Kidney capillary endothelial cell (primary cell): ENCODE measurements at places on chromosomes 1 and 21.

- no peak for DNase-seq
These were observed 27.9 kb downstream of the RBM11 start for GRCh38 chr21:14243874-14244273.

DNA sequence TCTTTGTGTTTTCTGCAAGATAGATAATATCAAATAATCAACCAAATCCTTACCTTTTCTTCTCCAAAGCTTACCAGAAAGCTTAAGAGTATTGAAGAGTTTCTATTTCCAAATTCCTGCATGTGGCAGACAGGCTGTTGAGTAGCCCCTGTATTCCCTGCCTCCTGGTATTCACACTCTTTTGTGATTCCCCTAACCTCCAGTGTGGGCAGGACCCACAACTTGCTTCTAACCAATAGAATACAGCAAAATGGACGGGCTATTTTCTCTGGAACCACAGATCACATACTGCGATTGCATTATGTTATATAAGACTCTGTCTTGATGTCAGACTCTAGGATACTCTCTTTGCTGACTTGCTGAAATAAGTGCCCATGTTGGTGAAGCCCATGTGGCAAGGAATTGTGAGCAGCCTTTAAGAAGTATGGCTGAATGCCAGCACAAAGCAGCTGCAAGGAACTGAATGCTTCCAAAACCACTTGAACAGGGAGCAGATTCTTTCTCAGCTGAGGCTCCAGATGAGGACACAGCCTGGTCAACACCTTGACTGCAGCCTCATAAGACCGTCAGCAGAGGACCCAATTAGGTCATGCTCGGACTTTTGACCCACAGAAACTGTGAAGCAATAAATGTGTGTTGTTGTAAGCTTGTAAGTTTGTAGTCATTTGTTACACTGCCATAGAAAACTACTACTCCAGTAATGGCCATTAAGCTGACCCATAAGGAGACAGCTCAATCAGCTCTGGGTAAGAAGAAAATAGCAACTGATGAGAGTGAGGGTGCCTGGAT, 47.9 kb upstream of the PLXNA2 start:
- DNase-seq, result no peak

DNA sequence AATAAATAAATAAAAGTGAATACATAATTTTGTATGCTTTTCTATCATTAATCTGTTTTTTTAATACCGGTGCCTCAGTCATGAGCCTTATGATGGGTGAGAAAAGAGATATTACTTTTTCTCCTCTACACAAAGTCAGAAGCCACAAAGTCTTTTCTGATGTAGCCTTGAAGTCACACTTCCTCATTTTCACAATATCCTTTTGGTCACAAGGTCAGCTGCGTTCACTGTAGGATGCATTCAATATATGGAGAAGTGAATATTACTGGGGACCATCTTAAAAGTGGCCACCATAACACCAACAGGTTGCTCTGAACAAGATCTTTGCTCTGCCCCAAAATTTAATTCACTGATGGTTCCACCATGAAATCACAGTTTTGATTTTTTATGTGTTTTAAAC, 83.3 kb upstream of the TNR start:
- no peak for DNase-seq

DNA sequence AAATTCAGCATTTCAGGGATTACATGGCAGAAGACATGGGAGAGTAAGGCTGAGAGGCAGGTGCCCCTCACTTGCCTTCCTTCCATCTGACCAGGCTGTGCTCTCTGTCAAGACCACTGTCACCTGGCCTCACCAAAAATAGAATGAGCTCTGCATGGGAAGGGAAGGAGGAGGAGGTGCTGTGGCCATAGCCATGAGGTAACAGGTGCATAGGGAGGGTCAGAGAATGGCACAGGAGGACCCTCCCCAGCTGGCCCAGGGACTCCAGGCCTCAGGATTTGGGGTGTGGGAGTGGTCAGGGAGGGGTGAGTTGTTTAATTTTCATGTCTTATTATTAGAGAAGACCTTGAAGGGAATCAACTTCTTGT, 192.3 kb downstream of the FCRL5 start:
- DNase-seq, result no peak

DNA sequence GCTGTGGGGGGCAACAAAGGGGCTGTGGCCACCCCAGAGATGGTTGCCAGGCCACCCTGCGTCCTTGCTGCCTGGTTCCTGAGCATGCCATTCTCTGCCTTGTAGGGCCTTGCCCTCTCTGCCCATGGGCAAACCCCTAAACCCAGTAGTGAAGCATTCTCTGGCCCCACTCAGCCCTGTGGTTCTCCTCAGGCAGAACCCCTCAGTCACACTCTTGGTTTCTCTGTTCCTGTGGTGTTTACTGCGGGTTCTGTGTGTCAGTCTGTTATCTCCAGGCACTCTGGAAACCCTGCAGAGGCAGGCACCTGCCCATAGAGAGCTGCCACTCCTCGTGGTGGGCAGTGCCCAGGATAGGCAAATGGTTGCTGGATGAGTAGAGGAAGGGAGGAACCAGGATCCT, 41.1 kb upstream of the IL19 start:
- no peak for DNase-seq

- DNase-seq, result no peak
These were observed 922 bp upstream of the FCRLB start for GRCh38 chr1:161720422-161720821.

GRCh38 chr1:237287876-237288521, 246.0 kb downstream of the RYR2 start:
- DNase-seq, result no peak

DNA sequence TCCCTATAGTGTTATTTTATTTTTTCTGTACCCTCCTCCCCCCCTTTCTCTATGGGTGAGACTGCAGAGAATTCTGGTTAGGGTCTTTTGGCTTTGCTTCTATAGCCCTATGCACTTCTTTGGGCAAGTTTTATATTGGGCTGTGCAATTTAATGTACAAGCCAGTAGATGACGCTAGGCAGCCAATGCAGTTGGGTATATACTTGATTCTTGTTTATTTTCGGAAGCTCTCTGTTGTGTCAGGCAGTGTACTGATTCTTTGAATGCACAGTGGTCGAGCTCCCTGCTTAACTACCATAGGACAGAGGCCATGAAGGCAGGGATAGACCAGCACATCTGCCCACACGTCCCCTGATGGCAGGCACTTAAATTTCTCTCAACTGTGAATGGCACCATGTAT, 34.1 kb upstream of the GPR52 start:
- DNase-seq, result peak; percentile 4

- DNase-seq, result no peak
These were observed 22.7 kb upstream of the EYA3 start for GRCh38 chr1:28111157-28111556.

GRCh38 chr1:205570796-205571537, 60.8 kb downstream of the ELK4 start:
- DNase-seq, result no peak

GRCh38 chr1:19925342-19926070, 2.1 kb upstream of the PLA2G2E start:
- DNase-seq, result no peak

DNA sequence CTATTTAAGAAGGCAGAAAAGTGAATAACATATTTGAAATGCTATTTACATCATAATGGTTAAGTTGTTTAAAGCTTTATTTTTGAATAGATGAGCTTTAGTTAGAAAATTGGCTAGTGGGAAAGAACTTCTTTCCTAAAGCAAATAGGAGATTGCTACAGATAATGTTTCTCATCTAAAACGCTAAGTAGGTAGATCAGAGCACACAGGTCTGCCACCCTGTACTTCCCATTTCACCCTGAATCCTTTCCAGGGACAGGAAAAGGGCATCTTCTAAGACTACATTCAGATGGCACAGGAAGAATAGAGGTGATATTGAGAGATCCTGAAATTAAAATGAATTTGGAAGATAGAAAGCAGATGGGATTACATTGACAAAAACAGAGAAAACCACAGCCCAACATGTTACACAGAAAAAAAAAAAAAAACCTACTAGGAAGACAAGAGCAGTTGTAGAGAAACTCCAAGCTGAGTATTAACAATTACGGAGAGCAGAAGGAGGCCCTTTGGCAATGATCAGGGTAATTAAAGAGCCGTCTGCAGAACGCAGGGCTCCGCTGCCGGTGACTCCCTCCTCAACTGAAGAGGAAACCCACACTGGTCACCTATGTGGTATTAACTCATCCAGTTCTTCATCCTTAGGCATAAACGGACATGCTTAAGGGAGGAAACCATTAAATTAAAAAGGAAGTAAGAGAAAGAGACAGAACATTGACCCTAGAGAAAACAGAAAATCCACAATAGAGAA, 53.6 kb upstream of the MAP10 start:
- no peak for DNase-seq

GRCh38 chr21:24852610-24853195, 754.6 kb downstream of the MRPL39 start:
- no peak for DNase-seq

DNA sequence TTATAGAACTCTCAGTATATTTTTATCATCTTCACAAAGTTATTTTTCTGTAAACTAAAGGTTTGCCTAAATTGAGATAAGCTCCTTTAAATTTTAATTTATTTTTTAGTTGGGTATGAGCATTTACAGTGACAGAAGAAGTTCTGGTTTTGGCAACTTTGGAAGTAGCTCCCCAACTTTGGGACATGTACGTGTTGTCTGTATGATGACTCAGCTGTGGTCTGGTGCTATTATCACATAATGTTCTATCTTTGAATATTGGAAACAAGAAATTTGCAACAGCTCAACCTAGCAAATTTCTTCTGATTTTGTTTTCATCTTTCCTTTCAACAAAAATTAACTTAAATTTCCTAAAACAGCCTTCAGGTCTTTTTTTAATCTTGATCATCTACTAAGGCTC, 46.6 kb upstream of the C1orf105 start:
- no peak for DNase-seq

GRCh38 chr1:228849011-228849541, 113.8 kb downstream of the RHOU start:
- DNase-seq, result no peak

- DNase-seq, result no peak
These were observed 213.5 kb upstream of the IRF2BP2 start for GRCh38 chr1:234823191-234824176.

DNA sequence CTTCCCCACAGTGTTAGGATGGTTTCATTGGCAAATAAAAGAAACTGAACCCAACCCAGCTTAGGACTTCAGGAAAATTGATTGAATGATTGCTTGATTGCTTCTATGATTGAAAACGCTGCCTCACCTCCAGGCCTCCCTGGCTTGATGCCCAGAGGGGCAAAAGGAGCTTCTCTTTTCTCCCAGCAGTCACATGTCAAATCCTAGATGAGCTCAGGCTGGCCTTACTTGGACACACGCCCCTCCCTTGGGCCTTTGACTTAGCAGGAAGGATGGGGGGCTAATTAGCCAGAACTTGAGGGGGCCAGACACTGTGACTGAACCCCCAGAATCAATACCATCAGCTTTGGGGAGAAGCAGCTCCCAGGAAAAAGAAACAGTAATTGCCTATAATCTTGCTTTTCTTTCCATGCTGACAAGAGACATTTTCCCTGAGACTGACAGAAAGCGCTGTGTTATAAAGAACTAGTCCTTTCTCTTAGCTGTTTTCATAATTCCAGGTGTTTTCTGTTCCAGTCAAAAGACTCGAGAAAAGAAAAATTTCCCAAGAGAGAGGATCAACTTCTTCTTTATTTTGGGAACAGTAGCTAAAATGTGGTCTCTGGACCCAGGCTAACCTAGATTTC, 50.8 kb upstream of the ATP5PO start:
- DNase-seq, result no peak

- peak; percentile 24 for DNase-seq
These were observed 49.4 kb upstream of the BOLA1 start for GRCh38 chr1:149849947-149850360.

- no peak for DNase-seq
These were observed 18.1 kb upstream of the GALNT2 start for GRCh38 chr1:230048922-230049321.

GRCh38 chr1:26225033-26225831, 8.8 kb upstream of the CEP85 start:
- peak; percentile 17 for DNase-seq

DNA sequence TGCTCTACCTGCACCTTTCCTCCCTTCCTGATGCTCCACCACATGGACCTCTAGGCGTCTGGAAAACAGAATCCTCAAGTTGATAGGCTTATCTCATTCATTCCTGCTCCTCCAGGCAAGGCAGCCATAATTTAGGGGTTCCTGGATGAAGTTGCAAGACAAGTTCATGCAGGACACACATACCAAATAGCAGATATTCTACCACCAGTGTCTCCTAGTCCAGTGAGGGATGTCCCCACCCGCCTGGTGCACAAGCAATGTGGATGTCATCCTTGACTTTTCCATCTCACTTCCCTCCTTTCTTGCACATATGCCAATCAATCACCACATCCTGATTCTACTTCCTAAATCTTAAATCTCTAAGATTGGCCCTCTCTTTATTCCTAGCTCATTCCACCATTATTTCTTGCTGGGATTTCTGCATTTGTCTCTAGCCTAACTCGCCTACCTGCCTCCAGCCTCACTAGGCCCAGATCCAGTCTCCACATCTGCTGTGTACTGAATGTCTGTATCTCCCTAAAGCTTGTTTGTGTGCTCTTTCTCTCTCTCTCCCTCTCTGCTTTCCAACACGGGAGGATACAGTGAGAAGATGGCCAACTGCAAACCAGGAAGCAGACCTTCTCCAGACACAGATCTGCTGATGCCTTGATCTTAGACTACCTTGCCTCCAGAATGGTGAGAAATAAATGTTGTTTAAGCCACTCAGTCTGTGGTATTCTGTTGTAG, 40.5 kb downstream of the CD34 start:
- no peak for DNase-seq

GRCh38 chr1:55718758-55719671, 503.9 kb upstream of the USP24 start:
- no peak for DNase-seq

DNA sequence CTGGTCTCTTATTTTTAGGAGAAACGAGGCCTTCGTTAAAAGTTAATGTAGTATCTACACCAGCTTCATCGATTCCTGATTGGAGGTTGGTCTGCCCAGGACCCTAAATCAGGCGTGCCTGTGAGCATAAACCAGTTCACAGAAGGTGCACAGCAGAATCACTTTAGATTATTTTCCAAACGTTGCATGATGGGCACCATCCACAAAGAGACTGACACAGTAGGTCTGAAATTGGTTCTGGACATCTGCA, 256 bp upstream of the TARBP1 start:
- DNase-seq, result no peak

DNA sequence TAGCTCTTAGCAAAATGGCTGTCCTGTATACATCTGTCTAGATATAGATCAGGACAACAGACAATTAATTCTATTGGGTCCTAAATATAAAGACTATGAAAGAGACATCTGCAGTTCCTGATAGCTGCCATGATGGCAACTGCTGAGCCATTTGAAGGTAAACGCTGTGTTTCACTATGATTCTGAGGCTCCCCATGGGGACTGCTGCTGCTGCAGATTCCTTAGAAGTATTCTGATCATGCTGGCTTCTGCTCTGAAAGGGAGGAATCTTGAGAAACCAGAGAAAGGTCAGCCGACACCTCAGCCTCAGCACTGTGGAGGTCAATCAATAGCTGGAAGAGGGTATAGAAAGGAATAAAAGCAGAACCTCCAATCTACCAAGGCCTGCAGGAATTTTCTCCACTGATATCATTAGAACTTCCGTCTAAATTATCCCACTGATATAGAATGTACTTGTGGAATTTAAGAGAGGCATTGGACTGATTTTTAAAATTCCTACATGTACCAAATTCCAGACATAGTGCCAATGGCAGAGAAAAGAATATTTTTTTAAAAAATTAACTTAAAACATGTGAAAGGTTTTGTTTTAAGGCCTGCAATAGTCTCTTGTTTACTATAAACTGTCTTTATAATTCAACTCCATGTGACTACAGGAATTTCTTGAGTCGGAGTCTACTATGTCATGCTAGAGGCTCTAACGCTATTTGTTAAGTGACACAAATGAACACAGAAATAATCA, 53.2 kb downstream of the DDAH1 start:
- DNase-seq, result no peak

GRCh38 chr1:172948457-172948856, 102.3 kb downstream of the TNFSF18 start:
- DNase-seq, result peak; percentile 92
